Cortex of kidney (tissue), 1 donor: ENCODE measurements at places on chromosomes 16 and 17.

GRCh38 chr17:80444644-80444979, 29.6 kb downstream of the ENDOV start:
- DNase-seq = no peak

DNA sequence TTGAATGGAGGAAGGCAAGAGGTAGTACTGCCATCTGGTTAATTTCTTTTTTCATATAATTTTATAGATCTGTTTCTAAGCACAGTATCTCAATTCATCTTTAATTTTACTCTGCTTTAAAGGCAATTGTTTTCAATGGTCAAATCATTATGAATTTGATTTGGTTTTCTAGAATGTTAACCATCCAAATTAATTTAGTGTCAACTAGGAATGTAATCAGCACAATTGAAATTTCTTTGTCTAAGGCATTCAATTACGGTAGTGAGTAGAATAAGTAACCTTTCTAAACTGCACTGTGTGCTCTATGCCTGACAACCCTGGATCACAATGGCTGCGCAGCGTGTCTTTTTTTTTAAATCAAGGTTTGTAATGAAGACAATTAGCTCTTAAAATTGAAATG, 44.3 kb downstream of the CACNG1 start:
- DNase-seq = no peak

GRCh38 chr16:56193951-56194726, 2.9 kb downstream of the GNAO1 start:
- DNase-seq = no peak

DNA sequence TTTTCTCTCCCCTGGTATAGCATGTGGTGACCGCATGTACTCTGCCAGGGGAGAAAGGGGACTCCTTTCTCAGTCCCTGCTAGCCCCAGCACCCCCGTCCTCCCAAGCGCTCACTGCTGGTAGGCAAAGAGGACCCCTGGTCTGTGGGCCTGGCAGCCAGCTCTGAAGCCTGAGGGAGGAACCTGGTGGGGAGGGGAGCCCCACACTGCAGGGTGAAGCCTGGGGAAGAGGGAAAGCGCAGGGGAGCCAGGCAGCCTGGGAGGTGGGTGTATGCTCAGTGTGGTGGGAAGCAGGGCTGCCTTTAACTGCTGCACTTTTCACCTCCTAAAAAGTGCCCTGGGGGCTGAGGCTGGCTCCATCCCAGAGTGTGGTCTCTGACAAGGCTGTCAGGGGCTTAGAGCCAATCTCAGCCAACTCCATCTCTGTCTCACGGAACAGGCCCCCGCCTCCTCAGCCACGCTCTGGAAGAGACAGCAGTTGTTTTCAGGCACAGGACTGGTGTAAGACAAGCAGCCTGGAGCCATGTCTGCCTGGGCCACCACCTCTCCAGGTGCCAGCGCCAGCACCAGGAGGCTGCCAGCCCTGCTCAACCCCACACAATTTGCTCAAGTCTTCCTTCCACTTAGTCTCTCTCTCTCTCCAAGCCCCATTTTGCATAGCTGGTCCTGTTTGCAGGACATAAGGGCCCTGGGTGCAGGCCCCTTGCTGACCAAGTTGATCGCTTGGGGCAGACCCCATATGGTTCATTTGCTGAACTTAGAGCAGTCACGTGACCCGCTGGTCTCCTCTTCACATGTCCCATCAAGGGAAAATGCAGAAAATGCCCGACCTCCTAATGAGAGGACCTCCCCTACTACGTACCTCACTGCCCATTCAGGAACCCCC, 14.7 kb upstream of the TBX2 start:
- DNase-seq = no peak

GRCh38 chr17:59107306-59107670, 608 bp upstream of the TRIM37 start:
- DNase-seq = no peak

- no peak for DNase-seq
Observed at GRCh38 chr17:57329380-57330214, 73.3 kb downstream of the MSI2 start.

- no peak for DNase-seq
Observed at GRCh38 chr17:75695830-75696271, 25.4 kb upstream of the ITGB4 start.

DNA sequence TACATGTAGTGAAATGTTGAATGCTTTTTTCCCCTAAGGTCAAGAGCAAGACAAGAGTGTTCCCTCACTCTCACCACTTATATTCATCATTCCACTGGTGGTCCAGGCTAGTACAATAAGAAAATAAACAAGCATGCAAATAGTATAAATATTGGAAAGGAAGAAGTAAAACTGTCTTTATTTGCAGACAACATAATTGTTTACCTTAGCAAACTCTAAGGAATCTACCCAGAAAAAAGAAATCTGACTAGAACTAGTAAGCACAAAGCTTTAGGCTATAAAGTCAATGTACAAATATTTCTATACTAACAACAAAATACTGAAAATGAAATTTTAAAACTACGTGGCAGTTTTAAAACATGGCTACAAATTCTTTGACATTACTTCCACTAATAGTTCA, 101.7 kb downstream of the CYB561 start:
- no peak for DNase-seq

GRCh38 chr17:41098042-41098441, at the start of gene KRTAP4-8:
Gene KRTAP4-8, minus strand, starts transcription at chr17:41098142. Its CDS starts 58 bp downstream, at chr17:41098084.
- DNase-seq = no peak
